ENCODE measurements at places on chromosomes 12 and 14.

- DNase-seq, result no peak
These were observed 42.6 kb downstream of the KRT80 start for GRCh38 chr12:52149182-52149641.

- DNase-seq, result no peak
These were observed 2.1 kb downstream of the IFI27L2 start for GRCh38 chr14:94127330-94127729.

DNA sequence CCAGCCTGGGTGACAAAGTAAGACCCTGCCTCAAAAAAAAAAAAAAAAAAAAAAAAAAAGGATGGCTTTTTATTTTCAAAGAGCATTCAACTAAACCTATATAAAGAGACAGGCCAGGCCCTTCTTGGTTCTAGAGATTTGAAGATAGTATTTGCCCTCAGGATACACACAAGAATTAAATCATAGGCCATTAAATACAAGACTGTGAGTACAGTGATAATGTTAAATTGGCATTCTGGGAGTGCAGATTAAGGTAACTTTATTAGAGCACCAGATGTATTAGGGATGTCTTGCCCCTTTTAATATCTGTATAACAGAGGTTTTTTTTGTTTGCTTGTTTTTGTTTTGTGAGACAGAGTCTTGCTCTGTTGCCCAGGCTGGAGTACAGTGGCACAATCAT, 61.3 kb downstream of the ATF7IP start:
- no peak for DNase-seq

GRCh38 chr12:124774054-124774461, 89.6 kb downstream of the SCARB1 start:
- DNase-seq, result no peak

- no peak for DNase-seq
These were observed 14.6 kb downstream of the MGAT4C start for GRCh38 chr12:86241600-86241999.

GRCh38 chr12:90826036-90826435, 128.9 kb downstream of the CCER1 start:
- no peak for DNase-seq

GRCh38 chr12:14560904-14561574, 6.6 kb downstream of the PLBD1 start:
- no peak for DNase-seq

DNA sequence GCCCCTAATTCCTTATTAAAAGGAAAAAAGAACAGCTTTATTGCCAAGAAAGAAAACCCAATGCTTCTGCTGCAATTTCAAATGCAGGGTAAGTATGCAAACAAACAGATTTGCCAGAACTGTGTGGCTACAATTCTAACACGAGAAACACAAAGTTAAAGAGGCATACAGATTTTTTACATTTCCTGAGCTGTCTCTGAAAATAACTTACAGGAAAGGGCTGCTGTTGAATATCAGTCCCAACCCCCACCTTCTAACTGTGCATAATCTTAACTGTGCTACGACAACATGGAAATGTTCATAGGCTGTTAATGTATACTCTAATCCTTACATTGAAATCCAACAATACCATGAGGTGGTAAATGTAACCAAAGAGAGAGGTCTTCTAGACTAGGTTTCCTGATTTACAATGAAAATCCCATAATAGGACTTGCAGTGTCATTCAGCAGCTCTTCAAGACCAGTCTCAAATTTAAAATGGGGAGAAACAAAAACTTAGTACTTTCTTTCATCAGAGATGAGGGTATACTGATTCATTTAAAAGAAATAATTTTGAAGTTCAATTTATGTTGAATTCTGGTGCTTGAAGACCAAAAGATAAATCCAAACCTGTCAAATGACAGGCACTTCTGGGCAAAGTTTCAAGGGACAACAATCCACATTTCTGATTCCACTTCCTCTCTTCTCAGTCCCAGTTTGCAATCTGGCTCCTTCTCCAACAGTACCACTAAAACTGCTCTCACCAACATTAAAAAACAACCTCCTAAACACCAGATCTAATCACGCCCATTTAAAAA, 14.4 kb downstream of the FGD6 start:
- peak; percentile 41 for DNase-seq

DNA sequence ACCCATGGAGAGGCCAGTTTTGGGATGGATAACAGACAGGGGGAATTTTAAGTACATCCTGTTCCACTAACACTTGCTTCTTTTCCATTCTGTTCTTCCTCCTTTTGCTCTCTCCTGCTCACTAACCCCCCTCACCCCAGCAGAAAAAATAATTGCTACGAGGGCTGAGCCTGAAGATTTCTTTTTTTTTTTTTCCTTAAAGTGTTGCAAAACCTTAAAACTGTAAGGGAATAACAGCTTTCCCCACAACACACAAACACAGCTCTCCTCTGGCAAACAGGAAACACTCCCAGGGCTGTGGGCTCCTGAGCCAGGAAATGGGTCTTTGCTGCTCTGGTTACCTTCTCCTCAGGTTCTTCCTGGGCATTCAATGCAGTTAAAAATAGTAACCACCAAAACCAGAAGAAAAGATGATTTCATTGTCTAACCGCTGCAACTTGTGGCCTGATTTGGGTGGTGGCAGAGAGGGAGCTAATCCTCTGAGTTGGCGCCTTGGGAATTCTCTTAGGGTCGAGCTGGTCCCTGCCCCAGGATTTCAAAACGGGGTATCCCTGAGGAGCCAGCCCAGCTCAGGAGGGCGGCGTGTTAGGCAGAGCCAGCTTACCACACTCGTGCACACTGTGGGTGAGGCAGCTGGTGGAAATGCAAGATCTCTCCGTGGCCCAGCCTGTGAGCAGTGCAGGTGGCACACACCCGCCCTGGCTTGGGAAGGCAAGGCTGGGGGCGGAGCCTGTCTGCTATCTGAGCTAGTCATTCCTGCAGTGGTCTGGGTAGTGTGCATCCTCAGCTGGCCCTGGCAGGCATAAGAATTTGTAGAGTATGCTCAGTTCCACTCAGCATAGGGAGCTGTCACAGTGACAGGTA, 17.1 kb upstream of the EMP1 start:
- DNase-seq, result peak; percentile 14

DNA sequence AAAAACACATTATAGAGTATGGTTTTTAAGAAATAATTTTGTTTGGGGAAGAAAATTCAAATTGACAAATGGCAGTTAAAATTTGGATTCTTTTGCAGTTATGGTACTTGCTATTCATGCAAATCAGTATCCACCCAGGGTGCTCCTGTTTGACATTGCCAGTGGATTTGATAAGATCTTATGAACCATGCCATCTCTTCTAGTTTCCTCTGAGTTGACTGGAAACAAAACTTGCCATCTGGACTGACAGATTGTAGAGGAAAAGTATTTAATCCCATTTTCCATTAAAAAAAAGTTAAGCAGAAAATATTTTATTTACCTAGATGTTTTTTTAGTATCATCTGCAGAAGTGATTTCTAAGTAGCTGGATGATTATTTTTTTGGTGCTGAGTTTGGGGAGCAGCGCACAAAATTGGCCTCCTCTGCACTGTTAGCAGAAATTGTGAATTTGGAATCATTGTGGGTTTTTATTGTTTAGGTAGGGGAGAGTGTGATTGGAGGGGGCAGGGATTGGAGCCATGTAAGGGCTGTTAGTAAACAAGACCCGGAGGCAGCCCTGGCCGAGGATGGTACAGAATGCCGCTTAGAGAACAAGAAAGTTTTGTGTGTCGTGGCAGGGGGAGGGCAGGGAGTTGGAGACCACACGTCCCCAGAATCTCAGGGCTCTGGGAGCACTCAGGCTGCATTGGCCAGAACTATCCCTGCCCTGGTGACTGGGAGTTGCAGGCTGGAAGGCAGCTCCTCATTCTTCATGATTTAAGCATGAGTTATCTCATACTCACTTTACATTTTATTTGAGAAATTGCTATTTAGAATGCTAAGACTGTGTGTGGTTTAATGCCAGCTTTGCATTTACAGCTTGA, 56.6 kb downstream of the WDR20 start:
- DNase-seq, result no peak

DNA sequence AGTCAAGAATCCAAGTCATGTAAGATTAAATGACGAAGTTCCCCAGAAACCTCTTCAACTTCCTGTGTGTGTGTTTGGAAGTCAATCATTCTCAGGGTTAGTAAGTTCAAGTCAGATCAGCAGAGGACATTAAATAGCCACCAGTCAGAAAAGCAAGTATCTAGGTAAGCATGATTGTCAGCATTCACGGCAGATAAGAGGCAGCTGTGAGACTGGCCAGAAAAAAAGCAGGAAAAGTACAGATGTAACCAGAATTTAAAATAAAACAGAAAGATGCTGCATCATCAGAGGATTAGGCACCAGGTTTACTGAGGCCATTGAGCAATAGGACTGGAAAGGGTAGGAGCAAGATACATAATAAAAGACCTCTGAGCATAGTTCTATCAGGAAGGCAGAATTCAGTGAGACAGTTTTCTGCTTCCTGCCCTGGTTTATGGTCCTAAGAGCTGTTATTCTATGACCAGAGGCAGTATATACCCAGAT, 606.9 kb downstream of the FSCB start:
- DNase-seq, result no peak

GRCh38 chr12:86729739-86730138, 473.5 kb upstream of the MGAT4C start:
- DNase-seq, result no peak

- no peak for DNase-seq
These were observed 14.6 kb upstream of the FOS start for GRCh38 chr14:75264036-75264435.

- DNase-seq, result no peak
These were observed 63.8 kb downstream of the SUSD6 start for GRCh38 chr14:69675245-69675583.

DNA sequence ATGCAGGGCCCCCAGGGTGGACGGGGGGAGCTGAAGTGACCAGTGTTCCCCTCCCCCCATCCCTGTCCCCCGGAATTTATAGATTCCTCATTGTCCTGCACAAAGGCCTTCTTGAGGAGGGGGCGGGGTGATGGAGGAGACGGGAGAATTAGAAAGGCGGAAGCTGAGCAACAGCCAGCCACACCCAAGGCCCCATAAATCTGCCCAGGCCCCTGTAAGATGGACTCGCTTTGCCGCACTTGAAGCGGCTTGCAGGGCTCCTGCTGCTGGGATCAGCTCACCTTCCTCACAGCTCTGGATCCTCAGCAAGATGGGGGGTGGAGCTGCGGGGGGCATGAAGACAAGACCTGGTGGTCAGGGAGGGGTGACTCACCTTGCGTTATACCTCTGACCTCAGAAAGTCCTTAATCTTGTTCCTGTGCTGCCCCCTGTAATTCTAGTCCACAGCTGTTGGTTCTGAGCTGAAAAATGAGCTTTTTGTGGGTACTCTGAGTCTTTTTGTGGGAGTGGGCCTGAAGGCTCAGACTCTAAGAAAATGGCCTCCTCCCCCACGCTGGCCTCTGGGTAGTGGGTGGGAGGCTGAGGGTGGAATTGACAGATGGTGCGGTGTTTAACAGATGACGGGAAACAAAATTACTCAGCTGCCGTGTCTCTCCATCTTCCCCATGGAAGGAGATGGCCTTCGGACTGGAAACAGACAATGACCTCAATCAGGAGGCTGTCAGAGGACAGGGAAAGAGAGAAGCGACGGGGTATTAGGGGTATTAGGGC, 15.8 kb upstream of the ANKRD33 start:
- no peak for DNase-seq

DNA sequence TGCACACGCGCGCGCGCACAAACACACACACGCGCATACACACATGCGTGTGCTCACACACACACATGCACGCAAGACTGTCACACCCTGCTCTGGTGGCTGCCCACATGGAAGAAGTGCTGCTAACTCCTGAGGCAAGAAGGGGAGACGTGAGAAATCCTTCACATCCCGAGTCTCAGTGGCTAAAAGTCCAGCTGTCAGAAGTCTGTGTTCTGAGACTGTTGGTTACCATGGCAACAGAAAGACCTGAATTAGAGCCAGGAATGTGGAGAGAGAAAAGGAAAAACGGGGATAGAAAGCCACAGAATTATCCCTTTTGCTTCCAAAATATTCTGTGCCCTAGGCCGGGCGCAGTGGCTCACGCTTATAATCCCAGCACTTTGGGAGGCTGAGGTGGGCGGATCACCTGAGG, 71.2 kb downstream of the PPFIBP1 start:
- DNase-seq, result no peak

DNA sequence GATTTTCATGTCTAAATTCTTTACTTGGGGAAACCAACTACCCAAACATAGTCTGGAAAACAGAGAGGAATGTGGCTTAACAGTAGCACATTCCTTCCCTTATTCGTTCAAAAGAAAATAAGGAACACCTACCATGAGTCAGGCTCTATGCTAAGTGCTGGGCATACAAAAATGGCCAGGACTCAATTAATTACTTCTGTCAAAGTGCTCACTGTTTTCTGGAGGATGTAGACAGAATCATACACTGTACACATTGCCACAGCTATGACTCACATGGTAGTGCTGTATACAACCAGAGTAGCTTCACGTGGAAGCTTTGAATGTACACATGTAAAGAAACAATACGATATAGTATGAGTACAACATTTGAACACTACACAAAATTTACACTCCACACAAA, 50.1 kb downstream of the SLC25A21 start:
- no peak for DNase-seq
